ENCODE measurements at places on chromosomes 4 and X.

- DNase-seq = no peak
Measured at GRCh38 chr4:88166608-88167007, 8.2 kb upstream of the ABCG2 start.

DNA sequence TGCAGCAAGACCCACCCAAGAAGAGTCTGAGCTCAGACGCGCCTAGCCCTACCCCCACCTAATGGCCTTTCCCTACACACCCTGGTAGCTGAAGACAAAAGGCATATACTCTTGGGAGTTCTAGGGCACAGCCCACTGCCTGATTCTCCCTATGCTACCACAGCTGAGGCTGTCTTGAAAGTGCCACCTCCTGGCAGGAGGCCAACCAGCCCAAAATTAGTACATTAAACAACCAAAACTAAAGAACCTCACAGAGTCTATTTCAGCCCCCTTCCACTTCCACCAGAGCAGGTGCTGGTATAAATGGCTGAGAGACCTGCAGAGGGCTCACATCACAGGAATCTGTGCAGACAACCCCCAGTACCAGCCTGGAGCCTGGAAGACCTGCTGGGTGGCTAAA is 119.1 kb downstream of the HMGN5 start:
- DNase-seq = no peak

DNA sequence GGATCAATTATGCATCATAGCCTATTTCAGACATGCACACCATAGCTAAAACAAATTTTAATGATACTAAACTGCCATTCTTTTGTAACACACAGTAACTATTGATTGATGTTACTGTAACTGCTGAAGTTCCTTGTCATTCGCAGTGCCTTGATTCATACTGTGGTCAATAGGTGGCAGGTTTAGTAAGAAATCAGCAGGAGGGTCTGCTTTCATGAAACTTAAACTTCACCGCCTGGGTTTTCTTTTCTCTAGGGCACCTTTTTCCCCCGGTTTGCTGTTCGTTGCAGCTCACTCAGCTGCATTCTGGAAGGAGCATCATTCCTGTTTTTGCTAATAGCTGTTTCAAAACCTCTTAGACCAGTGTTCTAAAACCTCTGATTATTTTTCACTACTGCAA is 88.1 kb downstream of the RPA4 start:
- no peak for DNase-seq

GRCh38 chr4:135122457-135122856 is 920.9 kb upstream of the PABPC4L start:
- no peak for DNase-seq

DNA sequence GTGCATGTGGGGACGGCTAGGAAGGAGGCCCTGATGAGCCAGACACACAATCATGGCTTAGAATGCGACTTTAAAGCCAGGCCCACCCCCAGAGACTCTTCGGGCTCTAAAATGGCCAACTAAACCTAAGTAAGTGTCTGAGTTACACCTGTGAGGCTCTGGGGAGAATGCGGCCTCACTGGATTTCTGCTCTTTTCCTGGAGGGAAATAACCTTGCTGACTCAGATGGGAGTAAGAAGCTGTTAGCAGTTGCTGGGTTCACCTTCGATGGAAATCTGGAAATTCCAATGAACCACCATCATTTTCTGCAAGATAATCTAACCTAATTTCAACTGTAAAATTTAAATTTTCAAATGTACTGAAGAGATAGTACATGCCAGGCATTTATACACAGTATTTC is 97.6 kb upstream of the MAML3 start:
- no peak for DNase-seq

DNA sequence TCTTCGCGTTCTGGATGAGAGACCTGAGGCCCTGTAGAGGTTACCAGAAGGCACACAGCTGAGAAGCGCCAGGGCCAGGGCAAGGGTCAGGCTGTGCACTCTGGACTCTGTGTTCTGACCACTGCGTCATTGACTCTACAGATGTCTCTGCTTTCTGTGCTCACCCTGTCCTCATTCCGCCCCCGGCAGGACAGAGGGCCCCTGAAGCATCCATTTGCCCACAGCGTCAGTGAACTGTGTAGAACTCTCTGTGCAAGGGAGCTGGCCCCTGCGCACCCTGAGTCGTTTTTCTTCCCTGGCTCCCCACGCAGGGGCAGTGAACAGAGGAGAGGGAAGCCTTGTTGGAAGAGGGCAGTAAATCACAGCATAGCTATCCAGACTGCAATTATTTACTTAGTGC is 6.1 kb upstream of the WAS start:
- no peak for DNase-seq

Measured in left colon (tissue), 2 donors.